ENCODE measurements at places on chromosomes 4 and X.

- DNase-seq: no peak
Observed at GRCh38 chr4:18252052-18252451, 230.5 kb upstream of the LCORL start.

DNA sequence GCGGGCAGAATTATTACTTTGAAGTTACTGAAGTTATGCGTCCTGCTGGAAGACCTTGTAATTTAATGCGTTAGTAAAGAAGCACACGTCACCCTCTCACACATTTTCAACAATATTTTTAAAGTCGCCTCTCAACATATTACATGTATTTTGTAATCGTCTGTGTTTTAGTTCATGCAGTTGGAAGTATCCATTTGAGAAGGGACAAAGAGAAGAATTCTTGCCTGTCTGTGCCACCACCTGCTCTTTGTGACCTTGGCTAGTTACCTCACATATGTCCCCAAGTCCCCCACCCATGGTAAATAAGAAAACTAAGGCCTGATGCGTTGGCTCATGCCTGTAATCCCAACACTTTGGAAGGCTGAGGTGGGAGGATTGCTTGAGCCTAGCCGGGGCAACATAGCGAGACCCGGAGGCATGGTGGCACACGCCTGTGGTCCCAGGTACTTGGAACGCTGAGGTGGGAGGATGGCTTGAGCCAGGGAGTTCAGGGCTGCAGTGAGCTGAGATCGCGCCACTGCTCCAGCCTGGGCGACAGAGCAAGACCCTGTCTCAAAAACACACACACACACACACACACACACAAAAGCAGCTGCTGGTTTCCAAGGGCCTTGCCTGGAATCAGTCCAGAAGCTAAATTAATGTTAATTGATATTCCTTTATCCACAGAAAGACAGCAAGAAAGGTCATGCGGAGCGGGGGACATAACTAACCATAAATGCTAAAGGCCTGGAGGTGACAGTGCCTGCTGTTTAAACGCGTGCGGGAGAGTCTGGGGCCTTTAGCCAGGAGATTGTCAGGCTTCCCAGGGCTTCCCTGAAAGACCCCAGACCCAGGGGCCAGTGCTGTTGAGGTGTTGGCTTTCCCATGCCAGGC, 811 bp downstream of the TMEM187 start:
- DNase-seq: no peak

DNA sequence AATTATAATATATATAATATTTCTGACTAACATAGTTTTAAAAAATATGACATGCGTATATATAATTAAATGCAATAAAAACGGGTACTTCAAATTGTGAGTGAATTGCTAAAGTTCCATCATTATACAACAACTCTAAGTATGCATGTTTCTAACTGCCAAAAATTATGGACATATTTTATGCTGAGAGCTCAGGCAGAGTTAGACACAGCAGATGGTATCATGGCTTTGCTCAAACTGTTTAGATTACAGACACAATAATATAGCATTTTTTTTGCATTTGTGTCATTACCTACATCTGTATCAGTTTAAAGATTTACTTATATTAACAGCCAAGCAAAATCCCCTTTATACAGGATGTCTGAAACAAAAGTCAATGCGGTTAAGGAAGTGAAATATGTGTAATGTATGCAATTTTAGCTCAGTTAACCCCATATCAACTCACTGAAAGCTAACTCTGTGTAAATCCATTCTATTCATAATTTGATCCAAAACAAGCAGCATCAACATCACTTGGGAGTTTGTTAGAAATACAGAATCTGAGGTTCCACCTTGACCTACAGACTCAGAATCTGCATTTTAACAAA, 119.1 kb upstream of the CNKSR2 start:
- no peak for DNase-seq

- DNase-seq: no peak
Observed at GRCh38 chr4:24470666-24471485, 113.5 kb downstream of the DHX15 start.

DNA sequence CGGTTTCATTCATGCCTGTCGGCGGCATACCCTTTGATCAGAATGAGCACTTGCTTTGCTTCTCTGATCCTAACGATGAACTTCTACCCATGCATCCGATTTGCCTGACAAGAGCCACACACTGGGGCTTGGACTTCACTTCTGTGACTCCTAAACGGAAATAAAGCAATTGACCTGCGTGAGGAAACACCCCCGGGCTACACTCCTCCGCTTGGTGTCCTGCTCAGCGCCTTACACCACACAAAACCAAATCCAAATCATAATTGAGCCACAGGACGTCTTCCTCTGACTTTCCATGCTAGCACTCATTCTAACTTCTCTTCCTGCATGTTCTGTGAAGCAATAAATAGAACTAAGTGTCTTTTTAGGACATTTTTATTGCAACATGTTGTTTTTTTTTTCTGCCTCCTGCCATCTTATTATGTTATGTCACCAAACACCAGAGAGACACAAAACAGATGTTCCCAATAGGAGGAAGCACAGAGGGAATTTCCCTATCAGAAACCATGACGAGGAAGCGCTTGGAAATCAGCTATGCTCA, 110.8 kb upstream of the FAM9B start:
- peak; percentile 53 for DNase-seq

All from MV-4-11 (cell line).